ENCODE measurements at places on chromosomes 6 and 20.

GRCh38 chr6:134714679-134715078 lies 235.2 kb downstream of the ALDH8A1 start:
- DNase-seq: no peak

GRCh38 chr20:51376111-51376510 lies 166.4 kb downstream of the NFATC2 start:
- DNase-seq: no peak

- no peak for DNase-seq
Observed at GRCh38 chr6:50993941-50994720, 175.5 kb downstream of the TFAP2B start.

GRCh38 chr20:46307999-46308257 lies 370 bp downstream of the CDH22 start:
- no peak for DNase-seq

- no peak for DNase-seq
Observed at GRCh38 chr6:21409231-21409630, 184.3 kb upstream of the SOX4 start.

GRCh38 chr6:114007516-114007915 lies 36.6 kb upstream of the HDAC2 start:
- DNase-seq: no peak

DNA sequence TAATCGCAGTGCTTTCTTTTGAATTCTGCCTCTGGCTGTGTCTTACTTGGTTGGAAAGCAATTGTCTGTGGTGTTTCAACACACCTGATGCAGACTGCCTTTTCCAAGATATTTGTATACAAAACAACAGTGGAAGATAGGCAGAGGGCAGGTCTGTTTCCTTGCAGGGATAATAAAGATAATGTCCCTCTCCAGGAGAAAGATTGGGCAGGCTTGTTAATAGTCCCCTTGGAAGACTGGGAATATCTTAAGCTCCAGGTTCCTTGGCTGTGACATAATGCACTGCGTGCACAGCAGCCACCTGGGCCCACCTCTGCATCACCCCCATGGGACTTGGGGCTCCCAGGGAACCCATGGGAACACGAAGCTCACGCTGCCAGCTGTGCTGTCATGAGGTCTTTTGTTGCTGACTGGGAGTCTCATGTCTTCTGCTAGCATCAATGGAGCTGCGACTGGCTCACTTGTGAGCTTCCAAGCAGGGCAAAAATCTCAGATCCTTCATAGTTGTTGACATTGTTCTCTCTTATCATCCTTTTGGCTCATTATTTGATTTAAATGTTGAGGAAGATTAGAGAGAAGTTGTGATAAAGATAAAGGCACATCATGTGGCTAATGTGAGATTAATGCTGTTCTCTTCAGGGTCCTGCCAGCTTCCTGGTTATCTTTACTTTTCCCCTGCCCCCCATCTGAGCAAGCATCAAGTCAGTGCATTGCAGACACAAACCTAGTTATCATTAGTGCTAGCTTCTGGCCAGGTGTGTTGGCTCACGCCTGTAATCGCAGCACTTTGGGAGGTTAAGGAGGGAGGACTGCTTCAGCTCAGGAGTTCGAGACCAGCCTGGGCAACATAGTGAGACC lies 107.1 kb upstream of the ASF1A start:
- no peak for DNase-seq

DNA sequence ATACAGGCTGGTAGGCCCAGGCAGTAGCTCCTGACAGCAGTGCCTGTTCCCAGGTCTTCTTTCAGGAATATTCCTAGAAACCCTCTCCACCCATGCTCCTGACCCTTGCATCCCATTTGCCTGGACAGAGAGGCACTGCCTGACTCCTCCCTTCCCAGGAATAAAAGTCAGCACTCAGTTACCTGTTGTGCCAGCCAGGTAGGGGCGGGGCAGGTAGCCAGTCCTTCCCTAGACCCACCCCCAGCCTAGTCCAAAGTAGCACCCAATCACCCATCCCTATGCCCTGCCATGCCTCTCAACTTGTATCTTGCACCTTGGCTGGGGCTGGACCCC lies 129.9 kb downstream of the MRPL14 start:
- no peak for DNase-seq

- DNase-seq: no peak
Observed at GRCh38 chr6:128538763-128539162, 18.4 kb upstream of the PTPRK start.

DNA sequence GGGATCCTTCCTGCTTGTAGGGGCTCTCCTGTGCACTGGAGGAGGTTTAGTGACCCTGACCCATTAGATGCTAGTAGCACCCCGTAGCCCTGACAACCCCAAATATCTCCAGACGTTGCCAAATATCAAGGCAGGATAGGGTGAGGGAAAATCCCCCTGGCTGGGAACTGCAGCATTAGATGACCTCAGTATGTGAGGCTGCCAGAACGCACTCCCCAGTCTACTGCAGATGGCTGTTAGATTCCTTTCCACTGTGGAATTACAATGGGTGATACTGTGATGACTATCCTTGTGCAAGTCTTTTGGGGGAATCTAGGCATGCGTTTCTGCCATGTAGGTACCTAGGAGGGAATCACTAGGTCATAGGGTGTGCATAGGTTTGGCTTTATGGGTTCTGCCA lies 226.3 kb upstream of the KCNG1 start:
- no peak for DNase-seq

DNA sequence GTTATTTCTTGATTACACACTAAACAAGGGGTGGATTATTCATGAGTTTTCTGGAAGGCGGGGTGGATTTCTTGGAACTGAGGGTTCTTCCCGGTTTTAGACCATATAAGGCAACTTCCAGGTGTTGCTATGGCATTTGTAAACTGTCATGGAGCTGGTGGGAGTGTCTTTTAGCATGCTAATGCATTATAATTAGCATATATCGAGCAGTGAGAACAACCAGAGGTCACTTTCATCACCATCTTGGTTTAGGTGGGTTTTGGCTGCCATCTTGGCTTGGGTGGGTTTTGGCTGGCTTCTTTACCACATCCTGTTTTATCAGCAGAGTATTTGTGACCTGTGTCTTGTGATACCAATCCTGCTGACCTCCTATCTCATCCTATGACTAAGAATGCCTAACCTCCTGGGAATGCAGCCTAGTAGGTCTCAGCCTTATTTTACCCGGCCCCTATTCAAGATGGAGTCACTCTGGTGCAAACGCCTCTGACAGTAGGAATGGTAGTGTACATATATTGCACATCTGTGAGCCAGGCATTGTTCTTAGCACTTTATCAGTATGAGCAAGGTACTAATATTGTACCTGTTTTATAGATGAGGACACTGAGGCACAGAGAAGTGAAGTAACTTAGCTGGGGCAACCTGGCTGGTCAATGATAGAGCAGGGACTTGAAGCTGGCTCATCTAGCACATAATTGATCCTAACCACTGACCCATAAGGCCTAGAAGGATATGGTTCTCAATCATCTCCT lies 203.7 kb downstream of the NFATC2 start:
- DNase-seq: no peak
